ENCODE measurements at places on chromosomes 7 and 10.

DNA sequence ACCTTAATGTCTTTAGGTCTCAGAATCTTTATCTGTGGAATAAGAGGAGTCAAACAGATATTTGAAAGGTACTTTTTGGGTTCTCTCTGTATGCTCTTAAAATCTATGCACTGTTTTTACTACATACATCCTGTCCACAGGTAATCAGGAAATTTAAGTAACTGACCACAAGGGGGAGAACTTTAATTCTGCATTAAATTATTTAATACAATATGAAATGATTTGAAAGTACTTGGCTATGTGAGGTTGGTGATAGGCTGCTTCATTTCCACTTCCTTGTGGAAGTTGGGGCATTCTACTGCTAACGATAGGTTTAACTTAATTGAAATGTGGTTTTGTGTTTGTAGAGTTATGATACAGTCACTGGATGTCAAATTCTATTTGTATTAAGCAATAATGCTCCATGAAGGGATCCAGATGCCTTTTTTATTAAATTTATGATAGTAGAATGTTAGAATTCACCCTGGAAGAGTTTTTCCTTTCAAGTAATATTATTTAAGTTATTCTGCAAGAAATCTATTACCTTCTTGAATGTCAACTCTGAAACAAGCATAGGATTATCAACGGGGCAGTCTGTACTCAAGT is 6.0 kb downstream of the TEX47 start:
- no peak for DNase-seq

DNA sequence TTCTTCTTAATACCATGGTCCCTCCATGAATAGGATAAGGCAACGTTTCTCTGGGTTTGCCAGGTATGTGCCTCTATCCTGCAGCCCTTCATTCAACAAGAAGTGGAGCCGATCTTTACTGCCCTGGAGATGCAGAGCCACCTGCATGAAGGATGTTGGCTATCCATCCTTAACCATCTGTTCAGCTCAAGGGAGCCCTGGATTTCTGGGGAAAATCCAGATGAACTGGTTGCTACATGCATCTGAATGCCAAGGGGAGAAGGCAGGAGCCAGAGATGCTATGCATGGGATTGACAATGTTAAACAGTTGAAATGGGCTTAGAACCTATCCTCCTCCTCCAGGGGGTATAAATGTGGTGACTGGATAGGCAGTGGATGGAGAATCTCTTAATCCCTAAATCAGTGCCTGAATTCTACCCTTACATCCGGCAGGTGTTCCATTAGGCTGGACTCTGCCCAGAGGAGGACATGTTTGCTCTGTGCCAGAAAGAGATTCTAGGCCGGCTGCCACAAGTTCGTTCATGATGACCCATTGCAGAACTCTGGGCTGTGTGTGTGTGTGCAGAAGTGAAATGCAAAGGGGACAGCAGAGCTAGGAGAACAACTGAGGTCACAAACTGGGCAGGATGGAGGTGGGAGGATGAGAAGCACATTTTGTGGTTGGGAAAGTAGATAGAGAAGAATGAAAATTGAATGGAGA is 15.6 kb downstream of the CPED1 start:
- no peak for DNase-seq

- DNase-seq = no peak
Observed at GRCh38 chr7:32026083-32026425, 44.2 kb downstream of the PDE1C start.

DNA sequence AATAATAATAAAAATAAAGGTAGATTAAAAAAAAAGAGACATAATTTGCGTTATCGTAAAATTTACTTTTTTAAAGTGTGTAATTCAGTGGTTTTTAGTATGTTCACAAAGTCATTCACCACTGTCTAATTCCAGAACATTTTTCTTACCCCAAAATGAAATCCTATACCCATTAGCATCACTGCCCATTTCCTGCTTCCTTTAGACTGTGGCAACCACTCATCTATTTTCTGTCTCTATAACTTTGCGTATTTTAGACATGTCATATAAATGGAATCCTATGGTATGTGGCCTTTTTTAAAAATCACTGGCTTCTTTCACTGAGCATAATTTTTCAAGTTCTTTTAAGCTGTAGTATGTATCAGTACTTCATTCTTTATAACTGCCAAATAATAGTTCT is 53.6 kb downstream of the KAT6B start:
- no peak for DNase-seq

DNA sequence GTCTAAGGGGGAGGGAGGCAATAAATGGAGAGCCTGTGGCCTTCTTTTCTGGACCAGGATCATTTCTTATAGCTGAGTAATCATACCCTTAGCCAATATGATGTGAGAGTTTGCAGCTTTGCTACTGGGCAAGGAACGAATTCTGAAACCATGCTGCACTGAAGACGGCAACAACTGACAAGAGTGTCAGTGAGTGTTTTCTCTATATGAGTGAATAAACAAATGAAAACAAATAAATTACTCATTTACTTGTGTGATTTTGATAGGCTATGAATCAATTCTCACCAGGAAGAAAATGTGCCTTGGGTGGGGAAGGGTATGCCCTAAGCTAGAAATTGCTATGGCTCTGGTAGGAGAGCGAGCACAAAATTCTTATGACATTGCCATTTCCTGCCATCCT is 79.4 kb upstream of the LRRN3 start:
- DNase-seq = peak; percentile 49

DNA sequence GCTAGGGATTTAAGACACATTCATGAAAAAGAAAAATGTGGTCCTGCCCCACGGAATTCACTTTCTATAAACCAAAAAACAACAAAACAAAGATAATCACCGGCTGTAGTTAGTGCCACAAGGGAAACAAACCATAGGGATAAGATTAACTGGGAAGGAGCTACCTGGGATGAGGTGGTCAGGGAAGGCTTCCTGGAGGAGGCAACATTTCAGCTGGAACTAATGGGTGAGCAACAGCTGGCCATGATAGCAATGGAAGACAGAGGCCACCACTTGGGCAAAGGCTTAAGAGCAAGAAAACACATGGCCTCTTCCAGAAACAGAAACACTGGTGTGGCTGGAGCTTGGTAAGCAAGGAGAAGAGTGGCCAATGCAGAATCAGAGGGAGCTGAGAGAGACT is 38.4 kb upstream of the ENO4 start:
- no peak for DNase-seq

DNA sequence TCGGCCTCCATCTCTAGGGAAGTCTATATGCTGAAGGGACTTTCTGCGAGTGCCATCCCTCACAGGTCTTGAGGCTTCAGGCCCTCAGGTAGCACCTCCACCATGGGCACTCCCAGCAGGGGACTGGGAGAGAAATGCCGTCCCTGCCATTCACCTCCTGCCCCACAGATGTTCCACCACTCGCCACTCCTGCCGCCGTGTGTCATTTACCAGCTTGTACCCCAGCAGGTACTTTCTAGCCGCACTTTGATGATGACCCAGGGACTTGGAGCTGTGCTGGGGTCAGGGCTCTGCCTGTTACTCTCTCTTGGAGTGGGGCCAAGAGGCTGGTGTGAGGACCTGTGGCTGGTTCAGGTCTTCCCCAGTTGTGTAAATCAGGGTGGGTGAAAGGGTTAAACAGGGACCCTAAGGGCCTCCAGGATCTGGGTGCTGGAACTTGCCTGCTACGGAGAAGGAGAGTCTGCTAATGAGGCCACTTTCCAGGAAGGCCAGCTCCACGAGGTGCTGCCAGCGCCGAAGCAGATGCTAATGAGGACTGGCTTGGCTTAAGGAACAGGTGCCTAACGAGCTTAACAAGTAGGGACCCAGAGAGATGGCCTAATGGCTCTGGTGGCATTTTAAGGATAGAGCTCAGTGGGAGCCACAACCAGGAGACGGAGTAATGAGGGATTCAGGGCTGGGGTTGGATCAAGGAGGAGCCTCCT is 32.4 kb downstream of the CRHR2 start:
- no peak for DNase-seq

- DNase-seq = no peak
Observed at GRCh38 chr7:134078991-134079390, 48.1 kb upstream of the LRGUK start.

DNA sequence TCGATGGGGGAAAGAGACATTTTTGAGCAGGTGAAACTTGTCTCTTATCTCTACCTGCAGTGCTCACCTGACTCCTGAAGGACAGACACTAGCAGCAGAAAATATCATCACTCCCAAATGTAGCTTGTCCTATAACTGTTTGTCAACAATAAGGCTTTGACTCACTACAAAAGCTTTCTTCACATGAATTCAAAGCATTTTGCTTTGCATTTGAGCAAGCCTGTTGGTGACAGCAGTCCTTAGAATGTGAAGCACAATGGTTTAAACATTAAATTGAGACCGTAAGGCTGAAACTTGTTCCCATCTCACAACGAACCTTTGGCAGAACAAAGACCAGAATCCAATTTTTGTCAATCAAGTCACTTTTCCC is 30.6 kb upstream of the ZNRF2 start:
- no peak for DNase-seq

DNA sequence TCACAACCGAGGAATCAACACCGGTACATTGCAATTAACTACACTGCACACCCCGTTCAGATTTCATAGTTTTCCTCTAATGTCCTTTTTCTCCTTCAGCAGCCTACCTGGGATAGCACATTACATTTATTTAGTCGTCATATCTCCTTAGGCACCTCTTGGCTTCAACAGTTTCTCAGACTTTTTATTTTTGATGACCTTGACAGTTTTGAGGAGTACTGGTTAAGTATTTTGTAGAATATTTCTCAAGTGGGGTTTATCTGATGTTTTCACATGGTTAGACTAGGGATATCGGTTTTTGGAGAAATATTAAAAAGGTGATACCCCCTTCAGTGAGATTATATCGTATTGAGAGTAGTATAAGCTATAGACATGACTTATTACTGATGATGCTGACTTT is 87.0 kb upstream of the GLCCI1 start:
- no peak for DNase-seq

- DNase-seq = no peak
Observed at GRCh38 chr7:119999738-120000475, 273.1 kb upstream of the KCND2 start.

GRCh38 chr7:115356139-115356746 is 434.3 kb downstream of the MDFIC start:
- DNase-seq = no peak

DNA sequence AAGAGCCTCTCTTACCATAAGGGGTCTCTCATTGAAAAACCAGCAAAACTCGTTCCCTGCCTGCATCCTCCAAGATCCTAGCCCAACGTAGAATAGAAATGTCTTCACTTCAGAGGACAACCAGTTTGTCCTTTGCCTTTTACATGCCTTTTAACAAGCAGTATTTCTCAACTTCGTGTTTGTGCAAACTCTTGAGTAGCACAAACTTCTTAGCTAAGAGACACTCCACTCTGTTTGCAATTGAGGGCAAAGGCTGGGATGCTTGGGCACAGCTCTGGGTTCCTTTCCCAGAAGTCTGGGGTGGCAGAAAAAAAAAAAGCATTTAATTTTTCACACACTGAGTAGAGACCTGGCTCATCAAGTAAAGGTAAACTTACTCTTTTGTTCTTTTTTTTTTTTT is 19.5 kb upstream of the KCTD7 start:
- no peak for DNase-seq

DNA sequence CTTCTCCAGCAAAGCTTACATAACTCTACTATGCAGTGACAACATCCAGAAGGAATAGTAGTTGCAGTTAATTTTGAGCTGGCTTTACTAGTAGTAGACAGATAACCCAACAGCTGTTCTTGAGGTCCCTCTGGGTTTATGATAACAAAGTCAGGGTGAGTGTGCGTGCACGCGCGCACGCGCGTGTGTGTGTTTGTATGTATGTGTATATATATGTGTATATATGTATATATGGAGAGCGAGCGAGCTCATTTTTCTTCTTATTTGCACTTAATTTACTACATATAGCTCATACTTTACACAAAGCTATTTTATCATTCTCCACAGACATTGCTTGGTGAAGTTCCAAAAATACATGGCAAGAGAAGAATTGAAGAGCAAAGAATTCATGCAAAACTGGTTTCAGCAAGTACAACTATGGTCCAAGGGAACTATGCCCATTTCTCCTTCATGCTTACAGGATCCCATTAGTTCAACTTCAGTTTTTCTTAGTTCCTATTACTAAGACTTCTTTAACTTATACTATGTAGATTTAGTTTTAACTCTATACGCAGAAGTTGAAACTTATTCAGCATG is 105.9 kb upstream of the TMEM168 start:
- no peak for DNase-seq

DNA sequence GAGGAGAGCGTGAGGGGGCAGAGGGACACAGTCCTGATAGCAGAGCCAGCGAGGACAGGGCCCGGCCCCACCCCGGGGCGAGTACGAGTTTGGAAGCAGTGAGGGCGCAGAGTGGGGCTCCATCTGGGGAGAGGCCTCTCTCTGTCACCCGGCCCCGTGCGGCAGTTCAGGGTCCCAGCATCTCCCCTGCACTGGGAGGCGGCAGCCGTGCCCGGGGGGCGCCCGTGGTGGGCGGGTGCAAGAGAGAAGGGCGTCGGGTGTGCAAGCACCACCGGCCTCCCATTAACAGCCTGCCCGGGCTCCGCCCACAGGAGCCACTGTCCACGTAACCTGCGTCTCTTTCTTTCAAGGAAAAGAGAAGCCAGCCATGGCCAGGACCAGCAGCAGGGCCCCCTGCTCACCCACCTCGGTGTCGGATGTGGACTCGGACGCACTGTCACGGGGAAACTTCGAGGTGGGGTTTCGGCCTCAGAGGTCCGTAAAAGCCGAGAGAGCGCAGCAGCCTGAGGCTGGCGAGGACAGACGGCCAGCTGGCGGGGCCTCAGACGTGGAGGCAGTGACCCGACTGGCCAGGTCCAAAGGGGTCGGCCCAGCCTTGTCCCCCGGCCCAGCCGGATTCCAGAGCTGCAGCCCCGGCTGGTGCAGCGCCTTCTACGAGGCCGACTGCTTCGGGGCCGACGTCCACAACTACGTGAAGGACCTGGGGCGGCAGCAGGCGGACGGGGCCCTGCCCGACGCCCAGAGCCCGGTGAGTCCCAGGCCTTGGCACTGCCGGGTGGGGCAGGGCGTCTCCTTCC is 28.7 kb upstream of the UTF1 start:
- DNase-seq = no peak

- peak; percentile 35 for DNase-seq
Observed at GRCh38 chr10:2839081-2839725, 228.1 kb upstream of the PFKP start.

- no peak for DNase-seq
Observed at GRCh38 chr10:57706576-57707299, 561.0 kb downstream of the IPMK start.

All from activated T-cell treated with anti-CD3 and anti-CD28 coated beads, Interleukin-2, amount 50 U/mL, for 72 hours (primary cell).